AG04449 (cell line): ENCODE measurements at places on chromosomes 4 and X.

DNA sequence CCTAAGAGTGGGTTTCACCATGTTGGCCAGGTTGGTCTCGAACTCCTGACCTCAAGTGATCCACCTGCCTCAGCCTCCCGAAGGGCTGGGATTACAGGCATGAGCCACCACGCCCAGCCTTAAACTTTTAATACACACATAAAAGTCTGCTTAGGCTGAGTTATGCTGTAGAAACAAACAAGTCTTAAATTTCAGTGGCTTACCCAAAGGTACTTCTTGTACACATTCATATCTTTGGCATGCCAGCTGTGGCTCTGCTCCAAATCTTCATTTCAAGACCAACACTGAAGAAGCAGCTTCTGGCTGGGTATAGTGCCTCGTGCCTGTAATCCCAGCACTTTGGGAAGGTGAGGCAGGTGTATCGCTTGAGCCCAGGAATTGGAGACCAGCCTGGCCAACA, 80.3 kb downstream of the PPEF2 start:
- DNase-seq = no peak

- DNase-seq = no peak
Observed at GRCh38 chrX:2508648-2509335, 8.0 kb upstream of the DHRSX start.

DNA sequence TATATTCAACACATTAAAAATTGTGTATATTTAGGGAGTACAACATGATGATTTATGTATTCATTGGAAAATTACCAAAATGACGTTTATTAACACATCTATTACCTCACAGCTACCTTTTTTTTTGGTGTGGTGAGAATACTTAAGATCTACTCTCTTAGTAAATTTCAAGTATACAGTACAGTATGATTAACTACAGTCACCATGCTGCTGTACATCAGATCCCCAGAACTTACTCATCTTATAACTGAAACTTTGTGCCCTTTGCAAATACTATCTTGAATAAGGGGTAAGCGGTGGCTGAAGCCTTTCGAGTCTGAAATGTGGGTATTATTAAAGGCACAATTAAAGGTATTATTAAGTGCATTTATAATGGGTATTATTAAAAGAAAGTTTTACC, 976 bp downstream of the PHKA1 start:
- DNase-seq = no peak

- DNase-seq = no peak
Observed at GRCh38 chr4:113383111-113383785, 333.8 kb downstream of the ANK2 start.

GRCh38 chr4:55928846-55929245, 19.9 kb upstream of the CEP135 start:
- DNase-seq = no peak

GRCh38 chr4:130210864-130211263, 1114.9 kb downstream of the C4orf33 start:
- DNase-seq = peak; percentile 78

DNA sequence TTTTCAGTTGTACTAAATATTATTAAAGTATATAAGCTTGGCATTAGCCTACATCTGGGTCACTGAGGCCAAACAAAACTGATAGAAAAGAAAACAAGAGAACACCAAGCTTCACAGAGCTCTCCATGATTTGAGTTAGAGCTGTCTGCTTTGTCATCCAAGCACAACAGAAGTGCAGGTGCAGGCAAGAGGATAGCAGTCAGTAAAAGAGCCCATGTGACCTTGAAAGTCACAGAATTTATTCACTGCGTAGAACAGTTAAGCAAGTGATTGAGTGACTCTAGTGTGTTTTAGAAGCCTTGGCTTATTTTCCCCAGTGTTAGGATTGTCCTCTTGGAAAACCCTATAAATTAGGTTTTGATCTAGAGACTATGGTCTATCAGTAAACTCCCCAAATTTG, 49.4 kb upstream of the PRDM5 start:
- DNase-seq = no peak

DNA sequence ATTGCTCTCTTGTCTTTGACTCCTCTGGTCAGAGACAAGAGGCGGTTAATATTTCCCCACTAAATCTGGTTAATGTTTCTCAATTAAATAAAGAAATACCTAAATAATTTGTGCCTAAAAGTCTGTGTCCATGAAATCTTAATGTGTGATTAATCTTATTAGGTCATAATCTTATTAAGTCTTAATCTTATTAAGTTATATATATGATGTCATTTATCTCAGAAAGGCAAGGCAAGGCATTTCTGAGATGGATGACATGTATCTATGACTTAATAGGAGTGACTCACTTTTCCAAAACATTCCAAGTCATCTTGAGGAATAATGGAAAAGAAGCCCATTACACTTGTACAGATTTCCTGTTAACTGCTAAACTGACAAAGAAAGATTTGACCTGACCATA, 74.7 kb downstream of the TRAM1L1 start:
- no peak for DNase-seq

- DNase-seq = no peak
Observed at GRCh38 chr4:153799694-153800074, 10.8 kb upstream of the SFRP2 start.

DNA sequence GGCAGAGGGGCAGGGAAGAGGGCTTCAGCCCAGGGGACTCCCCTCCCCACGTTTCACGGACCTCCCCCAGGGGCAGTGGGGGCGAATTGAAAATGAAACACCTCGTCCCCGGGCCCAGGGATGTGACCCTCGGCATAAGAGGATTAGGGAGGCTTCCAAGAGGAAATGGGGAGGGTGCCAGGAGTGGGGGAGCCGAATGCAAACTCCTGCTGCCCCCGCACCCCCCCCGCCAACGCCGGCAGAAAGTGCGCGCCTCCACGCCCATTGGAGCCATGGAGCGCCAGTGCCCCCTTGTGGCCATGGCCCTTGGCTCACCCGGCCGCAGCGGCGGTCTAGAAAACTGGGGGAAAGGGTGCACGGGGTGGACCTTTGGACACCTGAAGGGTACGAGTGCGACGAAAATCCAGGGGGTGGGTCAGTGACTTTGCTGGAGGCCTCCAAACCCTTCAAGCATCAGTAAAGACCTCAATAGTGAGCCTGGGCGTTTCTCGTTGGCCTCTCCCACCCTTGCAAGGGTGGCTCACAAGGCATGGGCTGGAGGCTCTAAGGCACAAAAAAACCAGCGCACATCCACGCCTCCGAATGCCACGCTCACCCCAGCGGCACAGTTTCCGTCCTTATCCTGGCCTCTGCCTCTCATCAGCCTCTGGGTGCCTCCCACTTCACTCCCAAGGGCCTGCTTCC, 120.8 kb upstream of the PJA1 start:
- DNase-seq = no peak

DNA sequence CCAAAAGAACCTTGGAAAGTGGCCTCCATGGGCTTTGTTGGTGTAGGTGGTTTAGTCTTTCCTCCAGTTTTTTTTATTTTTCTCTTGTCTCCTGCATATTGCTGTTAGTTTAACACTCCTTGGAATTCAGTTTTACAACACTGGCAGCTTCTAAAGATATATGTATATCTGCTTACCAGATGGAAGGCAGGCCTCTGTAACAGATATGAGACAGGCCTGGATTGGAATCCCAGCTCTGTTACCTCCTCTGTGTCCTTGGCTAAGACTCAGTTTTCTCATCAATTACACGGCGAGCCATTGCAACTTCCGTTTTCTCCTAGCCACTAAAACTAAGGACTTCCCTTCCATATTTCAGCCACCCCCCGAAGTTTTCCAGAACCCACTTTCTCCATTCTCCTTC, 133.4 kb upstream of the SMAD1 start:
- DNase-seq = no peak

- DNase-seq = no peak
Observed at GRCh38 chrX:1581132-1581531, 10.3 kb upstream of the AKAP17A start.
